ENCODE measurements at places on chromosomes 4 and X. TPM values are rescaled to one million over a fixed set of nuclear protein-coding genes. Genes with fewer than 3 reads are reported as not detected.

The UGT8 gene
- total RNA-seq: 17.2 TPM

The TMEM31 gene
- not detected for total RNA-seq

- DNase-seq: peak; percentile 33
Measured at GRCh38 chrX:71871367-71871766, 39.3 kb upstream of the NHSL2 start.

The PCDH18 gene
- total RNA-seq: 0.17 TPM
